ENCODE measurements at places on chromosomes 7 and 10. TPM values are rescaled to one million over a fixed set of nuclear protein-coding genes. Genes with fewer than 3 reads are reported as not detected.
A peak's percentile ranks its signal among the peaks of the same experiment; 100 is the strongest.

Gene CTTNBP2
- 15.7 TPM for total RNA-seq

Gene GRID1
- total RNA-seq = 0.35 TPM

- no peaks in the 10 kb centered on the region for H3K4me1 ChIP-seq
- no peaks in the 10 kb centered on the region for H3K27me3 ChIP-seq
- peak overlapping the region; percentile 91 for H3K4me3 ChIP-seq
- peaks cover 2% of the 10 kb centered on the region for H3K36me3 ChIP-seq
Observed at GRCh38 chr7:23476286-23477156, 6.2 kb upstream of the IGF2BP3 start.

DNA sequence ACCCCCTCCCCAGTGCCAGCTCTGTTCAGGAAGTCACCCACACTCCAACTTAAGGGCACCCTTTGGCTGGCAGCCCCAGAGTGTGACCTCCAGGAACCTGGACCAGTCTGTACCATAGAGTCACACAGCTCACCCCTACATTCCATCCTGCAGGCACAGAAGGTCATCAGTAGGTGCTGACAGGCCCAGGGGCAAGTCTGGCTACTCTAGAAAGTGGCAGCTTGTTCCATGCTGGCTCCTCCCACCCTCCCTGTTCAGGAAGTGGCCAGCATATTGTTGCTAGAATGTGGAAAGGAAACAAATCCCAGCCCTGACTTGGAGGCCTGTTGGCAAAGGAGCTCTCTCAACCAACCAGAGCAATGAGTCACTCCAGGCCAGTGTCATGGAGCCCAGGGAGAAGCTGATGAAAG, 3.2 kb upstream of the NCOA4 start:
- no peaks in the 10 kb centered on the region for H3K4me1 ChIP-seq
- H3K36me3 ChIP-seq = no peaks in the 10 kb centered on the region

- H3K27ac ChIP-seq = no peak overlapping the region
- peaks cover 7% of the 10 kb centered on the region for H3K36me3 ChIP-seq
Observed at GRCh38 chr7:8149222-8149621, 112.7 kb downstream of the ICA1 start.

Gene ARHGAP22
- total RNA-seq = 6.9 TPM

DNA sequence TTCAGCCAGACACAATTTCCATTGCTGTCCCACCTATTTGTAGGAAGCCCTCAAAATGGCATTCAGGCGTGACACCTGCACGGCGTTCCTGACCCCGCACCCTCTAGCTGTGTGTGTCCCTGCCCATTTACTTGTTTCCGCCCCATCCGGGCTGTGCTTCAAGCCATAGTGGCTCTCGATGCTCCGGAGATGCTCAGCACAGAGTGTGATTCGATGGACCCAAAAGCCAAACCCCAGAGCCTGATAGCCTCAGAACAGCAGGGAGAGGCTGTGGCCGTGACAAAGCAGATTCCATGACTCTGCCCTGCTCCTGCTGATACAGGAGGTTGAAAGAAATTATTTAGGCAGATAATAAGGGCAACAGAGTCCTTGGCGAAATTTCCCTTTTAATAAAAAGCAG, 13.4 kb downstream of the BUD31 start:
- H3K4me1 ChIP-seq = no peaks in the 10 kb centered on the region
- H3K4me3 ChIP-seq = no peak overlapping the region
- no peak for DNase-seq
- H3K36me3 ChIP-seq = peaks cover 87% of the 10 kb centered on the region
- no peak overlapping the region for H3K27ac ChIP-seq

DNA sequence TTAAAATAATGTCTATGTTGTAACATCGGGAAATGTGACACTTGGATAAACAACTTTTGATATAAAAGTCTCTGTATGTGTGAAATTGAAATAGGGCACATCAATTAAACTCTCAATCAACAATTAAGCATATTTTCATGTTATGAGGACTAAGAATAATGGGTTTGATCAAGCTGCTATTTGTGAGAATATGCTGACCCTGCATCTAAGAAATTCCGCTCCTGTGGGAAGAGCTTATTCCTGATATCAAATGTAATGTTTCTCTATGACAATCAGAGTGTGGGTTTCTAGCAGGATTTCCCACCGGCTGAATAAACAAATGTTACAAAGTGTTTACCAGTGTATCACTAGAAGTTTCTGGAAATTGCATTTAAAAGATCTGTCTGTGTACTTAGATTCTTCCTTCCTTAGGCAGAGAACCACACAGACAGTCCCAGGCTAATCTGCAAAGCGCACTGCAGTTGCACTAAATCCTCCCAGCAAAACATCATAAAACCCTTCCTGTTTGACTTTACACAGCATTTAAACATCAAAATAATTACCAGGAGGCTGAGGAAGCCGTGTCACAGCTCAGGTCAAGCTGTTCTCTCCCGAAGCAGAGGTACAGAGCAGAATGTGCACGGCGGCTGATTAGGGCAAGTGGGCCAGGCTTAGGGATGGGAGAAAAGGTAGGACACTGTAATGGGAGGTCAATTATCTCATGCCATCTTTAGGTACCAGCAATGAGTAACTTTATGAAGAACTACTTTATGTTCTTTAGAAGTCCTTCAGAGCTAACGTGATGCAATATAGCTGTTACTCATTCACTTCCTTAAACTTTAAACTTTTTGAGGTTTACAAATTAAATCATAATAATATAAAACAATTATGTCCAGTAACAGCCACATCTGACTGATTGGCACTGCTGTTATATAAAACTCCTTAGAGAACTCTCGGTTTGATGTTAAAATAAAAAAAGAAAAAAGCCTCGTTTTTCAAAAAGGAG, 109.1 kb upstream of the CTTNBP2 start:
- no peaks in the 10 kb centered on the region for H3K4me1 ChIP-seq
- no peak overlapping the region for H3K27ac ChIP-seq
- H3K36me3 ChIP-seq = no peaks in the 10 kb centered on the region
- DNase-seq = no peak
- no peaks in the 10 kb centered on the region for H3K27me3 ChIP-seq
- no peak overlapping the region for H3K4me3 ChIP-seq

Gene HHEX
- total RNA-seq = 1.8 TPM

DNA sequence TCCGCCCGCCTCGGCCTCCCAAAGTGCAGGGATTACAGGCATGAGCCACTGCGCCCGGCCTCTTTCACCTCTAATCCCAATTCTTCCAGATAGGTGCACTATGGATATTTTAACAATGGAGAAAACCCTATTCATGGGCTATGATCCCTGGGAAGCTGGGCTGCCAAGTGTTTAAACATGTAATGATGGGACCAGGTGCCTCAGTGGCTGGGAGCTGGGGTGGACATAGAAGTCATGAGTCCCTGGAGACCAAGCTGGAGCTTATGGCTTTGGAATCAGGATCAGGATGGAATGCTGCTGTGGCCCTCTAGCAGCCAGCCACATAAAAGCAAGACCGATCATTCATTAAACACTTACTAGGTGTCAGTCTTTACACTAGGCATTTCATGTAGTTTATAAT, 41.8 kb upstream of the IGFBP3 start:
- no peak for DNase-seq
- no peak overlapping the region for H3K27ac ChIP-seq
- H3K4me1 ChIP-seq = no peaks in the 10 kb centered on the region
- no peaks in the 10 kb centered on the region for H3K27me3 ChIP-seq

Gene NUTM2B
- total RNA-seq = 0.07 TPM

DNA sequence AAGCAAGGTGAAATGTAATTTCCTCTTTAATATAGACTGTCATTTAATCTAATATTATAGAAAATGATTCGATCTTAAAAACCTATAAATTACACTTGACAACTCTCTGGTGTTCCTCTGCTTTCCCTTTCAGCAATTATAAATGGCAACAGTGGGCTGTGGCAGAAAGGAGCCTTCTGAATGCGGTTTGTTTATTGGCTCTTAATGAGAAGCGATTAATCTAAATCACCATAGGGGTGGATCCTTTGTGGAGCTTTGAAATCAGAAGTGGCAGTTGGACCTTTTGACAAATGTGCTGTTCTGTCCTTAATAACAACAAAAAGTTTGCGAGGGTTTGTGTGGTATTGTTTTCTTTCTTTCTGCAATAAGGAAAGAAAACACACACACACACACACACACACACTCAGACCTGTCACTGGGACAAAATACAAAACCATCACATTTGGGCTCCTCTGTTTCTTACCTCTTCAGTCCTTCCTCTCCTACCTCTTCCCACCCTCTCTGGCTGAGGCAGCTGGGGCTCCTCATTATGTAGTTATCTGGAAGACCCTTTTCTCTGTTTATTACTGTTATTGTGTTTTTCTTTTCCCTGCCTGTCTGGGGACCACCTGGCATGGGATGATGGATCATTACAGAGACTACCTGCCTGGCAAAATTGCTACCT, 316.2 kb downstream of the SORCS3 start:
- H3K36me3 ChIP-seq = peaks cover 1% of the 10 kb centered on the region
- no peak overlapping the region for H3K27ac ChIP-seq
- no peak overlapping the region for H3K4me3 ChIP-seq

Gene AKR1C8
- total RNA-seq = not detected

DNA sequence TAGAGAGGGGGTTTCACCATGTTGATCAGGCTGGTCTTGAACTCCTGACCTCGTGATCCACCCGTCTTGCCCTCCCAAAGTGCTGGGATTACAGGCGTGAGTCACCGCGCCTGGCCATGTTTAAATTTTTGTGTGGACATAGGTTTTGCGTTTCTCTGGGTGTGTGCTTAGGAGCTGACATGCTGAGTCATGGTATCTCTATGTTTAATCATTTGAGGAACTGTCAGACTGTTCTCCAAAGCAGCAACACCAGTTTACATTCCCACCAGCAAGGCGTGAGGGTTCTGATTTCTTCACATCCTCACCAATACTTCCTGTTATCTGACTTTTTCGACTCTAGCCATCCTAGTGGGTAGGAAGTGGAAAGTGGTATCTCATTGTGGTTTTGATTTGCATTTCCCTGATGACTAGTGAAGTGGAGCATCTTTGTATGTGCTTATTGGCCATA, 153.7 kb downstream of the DNAJB6 start:
- no peaks in the 10 kb centered on the region for H3K4me1 ChIP-seq
- no peaks in the 10 kb centered on the region for H3K27me3 ChIP-seq
- H3K4me3 ChIP-seq = no peak overlapping the region
- no peak for DNase-seq

DNA sequence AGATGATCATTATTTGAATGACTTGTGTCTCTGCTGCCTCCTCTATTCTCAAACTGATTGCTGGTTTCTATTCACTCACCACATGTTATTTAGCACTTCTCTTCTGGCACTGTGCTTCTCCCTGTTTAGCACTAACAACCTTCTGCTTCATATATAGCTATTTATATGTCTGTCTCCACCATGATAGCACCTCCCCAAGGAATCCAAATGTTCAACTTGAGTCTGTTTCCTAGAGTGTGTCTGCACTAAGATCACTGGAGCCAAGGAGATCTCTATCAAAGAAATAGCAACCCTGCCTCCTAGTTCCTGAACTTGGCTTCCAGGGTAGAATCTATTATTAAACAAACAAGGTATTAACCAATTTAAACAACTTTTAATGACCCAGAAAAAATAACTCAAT, 104.5 kb downstream of the CYP26A1 start:
- no peaks in the 10 kb centered on the region for H3K4me1 ChIP-seq
- no peaks in the 10 kb centered on the region for H3K27me3 ChIP-seq
- DNase-seq = no peak
- H3K4me3 ChIP-seq = no peak overlapping the region
- no peaks in the 10 kb centered on the region for H3K36me3 ChIP-seq

- H3K27ac ChIP-seq = no peak overlapping the region
- H3K4me1 ChIP-seq = peaks cover 3% of the 10 kb centered on the region
- H3K27me3 ChIP-seq = no peaks in the 10 kb centered on the region
- no peak overlapping the region for H3K4me3 ChIP-seq
- DNase-seq = no peak
- H3K36me3 ChIP-seq = peaks cover 18% of the 10 kb centered on the region
Observed at GRCh38 chr10:100148353-100149211, 37.2 kb downstream of the ERLIN1 start.

DNA sequence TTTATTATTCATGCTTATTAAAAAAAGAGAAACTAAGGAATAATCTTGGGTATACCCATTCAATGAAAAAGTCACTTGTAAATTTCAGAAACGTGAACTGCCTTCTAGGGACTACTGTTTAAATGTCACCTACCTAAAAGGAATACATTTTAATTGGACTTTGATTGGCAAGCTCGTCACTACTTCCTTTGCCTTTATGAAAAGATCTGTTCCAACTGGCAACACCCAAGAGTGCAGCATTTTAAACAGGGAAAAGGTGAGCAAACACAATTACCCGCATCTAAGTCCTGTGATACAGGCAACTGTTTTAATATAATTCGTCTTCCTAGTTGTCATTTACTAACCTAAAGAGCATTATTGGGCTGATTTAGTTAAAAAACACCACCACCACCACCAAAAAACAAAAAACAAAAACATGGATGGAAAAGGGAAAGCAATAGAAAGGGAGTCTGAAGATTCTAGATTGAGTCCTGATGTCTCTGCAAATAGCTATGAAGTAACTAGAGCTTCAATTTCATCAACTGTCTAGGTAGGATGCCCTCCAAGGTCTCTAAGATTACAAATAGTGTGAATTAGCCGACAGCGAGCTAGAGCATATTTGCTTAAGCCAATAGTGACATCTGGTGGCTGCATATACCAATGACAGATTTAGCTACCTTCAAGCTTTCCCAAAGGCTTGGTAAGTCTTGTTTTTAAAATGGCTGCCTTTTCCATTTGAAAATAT, 33.8 kb upstream of the ICA1 start:
- peak; percentile 56 for DNase-seq
- H3K4me3 ChIP-seq = no peak overlapping the region
- H3K27ac ChIP-seq = no peak overlapping the region
- H3K36me3 ChIP-seq = no peaks in the 10 kb centered on the region
- H3K27me3 ChIP-seq = no peaks in the 10 kb centered on the region
- H3K4me1 ChIP-seq = peaks cover 2% of the 10 kb centered on the region

DNA sequence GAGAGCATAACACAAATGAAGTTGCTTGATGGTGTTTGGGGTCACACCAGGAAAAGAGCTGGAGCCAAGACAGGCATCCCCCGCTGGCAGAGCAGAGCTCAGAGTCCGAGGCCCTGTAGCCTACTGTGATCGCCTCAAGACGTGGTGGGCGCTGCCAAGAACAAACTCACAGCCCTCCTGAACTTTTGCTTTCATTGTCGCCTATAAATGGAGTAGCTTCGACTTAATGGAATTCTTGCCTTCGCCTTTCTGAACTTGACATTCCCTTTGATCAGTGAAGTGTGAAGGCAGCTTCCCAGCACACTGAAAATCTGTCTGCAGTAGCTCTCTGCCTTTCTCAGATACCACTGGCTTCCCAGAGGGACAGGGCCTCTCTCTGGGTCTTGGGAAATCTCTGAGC, 21.3 kb downstream of the CPXM2 start:
- no peak overlapping the region for H3K27ac ChIP-seq
- 0 out of 2 replicates have a peak, but pooled peaks cover 3% of the 10 kb centered on the region for H3K4me1 ChIP-seq
- DNase-seq = peak; percentile 14
- H3K4me3 ChIP-seq = no peak overlapping the region
- H3K27me3 ChIP-seq = no peaks in the 10 kb centered on the region

DNA sequence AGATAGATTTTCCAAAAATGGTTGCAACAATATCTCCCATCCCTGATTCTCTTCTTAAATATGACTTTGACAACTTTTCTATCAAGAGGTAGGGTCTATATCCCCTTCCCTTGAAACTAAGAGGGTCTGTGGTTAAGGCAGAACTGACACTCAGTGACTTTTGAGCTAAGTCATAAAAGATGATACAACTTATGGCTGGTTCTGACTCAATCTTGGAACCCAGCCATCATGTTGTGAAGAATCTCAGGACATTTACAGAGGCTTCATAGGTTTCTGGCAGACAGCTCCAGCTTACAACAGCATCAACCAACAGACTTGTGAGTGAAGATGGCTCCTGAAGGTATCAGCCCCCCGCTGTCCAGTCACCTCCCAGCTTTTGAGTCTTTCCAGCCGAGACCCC, 203.5 kb downstream of the RNLS start:
- DNase-seq = no peak
- H3K4me3 ChIP-seq = no peak overlapping the region
- no peaks in the 10 kb centered on the region for H3K36me3 ChIP-seq
- no peaks in the 10 kb centered on the region for H3K4me1 ChIP-seq

Gene TMEM184A
- 1.5 TPM for total RNA-seq
